Hematopoietic multipotent progenitor cell treated with erythropoietin and hydrocortisone succinate and interleukin-3 and kit ligand, for 17 days (in vitro differentiated cells): ENCODE measurements at places on chromosomes 13 and 19.

DNA sequence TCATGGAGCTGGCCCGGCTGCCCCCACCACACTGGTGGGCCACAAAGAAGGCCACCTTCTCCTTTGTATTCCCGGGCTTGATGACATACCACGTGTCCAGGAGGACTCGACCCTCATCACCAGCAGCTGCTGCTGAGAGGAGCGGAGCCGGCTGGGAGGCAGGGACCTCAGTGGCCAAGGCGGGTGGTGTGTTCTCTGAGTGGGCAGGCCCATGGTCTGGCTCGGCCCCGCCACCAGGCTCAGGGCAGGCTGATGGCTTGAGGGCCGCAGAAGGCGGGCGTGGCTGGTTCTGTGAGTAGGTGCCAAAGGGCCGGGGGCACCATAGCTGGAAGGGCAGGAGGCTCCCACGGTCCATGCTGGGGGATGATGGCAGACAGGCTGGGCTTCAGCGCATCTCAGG lies 17.6 kb downstream of the FBXO46 start:
- DNase-seq = no peak

DNA sequence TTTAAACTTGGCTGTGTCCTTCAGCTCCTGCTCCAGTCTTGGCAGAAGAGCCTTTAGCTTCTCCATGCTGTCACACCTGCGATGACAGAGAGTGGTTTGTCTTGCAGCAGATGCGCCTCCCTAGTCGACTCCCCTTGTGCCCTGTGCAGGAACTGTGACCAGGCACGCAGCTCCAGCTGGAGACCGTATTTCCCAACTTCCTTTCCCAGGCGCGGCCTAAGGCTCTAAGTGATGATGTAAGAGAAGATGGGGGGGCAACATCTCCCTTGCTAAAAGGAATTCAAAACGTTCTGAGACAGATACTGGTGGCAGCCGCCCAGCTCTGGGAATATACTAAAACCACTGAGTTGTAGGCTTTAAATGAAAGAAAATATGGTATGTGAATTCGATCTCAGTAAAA lies 16.3 kb downstream of the DCUN1D2 start:
- DNase-seq = no peak

DNA sequence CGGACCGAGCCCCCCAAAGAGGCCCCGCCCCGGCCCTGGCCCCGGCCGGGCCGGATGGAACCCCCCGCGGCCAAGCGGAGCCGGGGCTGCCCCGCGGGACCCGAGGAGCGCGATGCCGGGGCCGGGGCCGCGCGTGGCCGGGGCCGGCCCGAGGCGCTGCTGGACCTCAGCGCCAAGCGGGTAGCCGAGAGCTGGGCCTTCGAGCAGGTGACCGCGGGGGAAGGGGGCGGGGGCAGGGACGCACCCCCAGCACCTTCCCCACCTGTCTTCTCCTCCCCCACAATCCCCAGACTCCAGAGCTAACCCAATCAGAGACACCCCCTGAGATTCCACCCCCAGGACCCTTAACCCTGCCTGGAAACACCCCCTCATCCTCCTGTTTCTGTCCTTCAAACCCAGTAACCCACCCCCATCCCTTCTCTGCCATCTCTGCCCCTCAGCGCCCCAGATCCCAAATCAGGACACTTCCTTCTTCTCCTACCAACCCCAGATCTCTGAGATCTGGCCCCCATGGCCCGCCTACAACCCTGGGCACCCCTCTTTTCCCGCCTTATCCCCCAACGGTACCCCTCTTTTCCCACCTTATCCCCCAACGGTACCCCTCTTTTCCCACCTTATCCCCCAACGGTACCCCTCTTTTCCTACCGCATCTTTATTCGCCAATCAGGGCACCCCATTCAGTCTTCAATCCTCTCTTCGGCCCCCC lies 505 bp downstream of the ZSWIM4 start:
- DNase-seq = no peak

- no peak for DNase-seq
Measured at GRCh38 chr13:46992383-46992952, 95.6 kb upstream of the HTR2A start.

- no peak for DNase-seq
Measured at GRCh38 chr19:28605501-28606268, 607.3 kb downstream of the UQCRFS1 start.

GRCh38 chr19:51514866-51515481 lies 13.4 kb upstream of the SIGLEC12 start:
- peak; percentile 84 for DNase-seq

DNA sequence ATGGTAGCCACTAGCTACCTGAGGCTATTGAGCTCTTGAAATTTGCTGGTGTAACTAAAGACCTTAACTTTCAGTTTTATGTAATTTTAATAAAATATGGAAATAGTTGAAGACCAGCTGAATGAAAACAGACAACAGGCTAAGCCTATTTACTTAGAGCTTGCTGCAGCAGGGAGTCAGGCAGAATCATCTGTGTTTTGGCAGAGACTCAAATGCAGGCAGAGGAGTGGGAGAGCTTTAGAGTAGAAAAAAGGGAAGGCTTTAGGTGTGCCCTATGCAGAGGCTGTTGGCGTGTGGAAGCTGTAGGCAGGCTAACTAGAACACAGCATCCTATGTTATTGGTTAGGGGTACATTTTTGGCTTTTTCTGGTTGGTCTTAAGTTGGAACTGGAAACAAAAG lies 304.9 kb upstream of the NBEA start:
- no peak for DNase-seq

- DNase-seq = no peak
Measured at GRCh38 chr13:106471957-106472543, 63.4 kb downstream of the EFNB2 start.
